ENCODE measurements at places on chromosomes 7 and 10.

GRCh38 chr10:30980951-30981616, 50.6 kb downstream of the ZNF438 start:
- no peak for DNase-seq

- no peak for DNase-seq
Observed at GRCh38 chr10:89550509-89550908, 15.1 kb upstream of the SLC16A12 start.

DNA sequence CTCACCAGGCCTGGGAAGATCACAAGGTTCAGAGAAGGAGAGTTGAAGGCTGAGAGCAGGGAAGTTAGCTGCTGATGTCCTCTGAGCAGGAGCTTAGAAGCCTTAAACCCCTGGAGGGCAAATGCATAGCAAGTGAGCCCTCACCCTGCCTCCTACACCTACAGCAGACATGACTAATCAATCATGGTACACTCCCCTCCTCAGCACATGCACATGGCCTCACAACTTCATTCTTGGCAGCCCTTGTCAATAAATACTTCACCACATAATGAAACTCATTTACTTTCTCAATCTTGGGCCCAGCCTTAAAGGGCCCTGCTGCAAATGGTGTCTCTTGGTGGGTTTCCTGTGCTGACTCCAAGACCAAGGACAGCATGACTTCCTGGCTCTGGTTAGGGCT, 12.9 kb downstream of the MMRN2 start:
- DNase-seq: no peak

DNA sequence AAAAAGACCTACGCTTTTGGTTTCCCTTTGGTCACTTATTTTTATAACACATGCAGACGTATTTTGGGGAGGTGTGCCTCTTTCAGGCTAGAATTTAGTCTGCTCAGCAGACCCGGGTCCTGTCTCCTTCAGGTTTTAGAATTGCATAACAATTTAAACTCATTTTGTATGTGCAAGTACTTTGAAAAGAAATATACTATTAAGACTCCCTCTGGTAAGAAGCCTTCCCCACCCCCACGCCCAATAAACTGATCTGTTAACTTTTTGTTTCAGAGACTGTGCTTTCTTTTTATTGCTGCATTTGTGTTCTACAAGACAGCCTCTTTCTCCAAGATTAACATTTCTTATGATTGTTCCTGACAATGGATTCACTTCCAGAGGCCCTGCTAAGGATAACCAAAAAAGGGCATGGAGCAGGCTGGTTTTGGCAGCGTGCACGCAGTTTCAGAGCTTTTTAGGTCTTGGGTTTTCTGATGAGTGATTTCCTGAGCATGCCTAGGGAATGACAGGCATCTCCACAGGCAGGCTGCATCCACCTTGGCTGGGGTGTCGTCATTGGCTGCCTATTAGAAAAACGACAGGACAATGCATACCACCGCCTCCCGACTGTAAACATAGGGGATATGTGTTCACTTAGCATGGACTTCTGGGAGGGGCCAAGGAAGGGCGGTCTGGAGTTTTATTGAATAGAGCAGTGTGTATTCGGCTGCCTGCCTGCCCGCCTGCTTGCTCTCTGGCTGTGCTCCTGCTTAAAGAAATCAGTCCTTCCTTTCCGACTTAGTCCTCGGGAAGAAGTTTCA, at the start of gene CALD1:
TSS of gene CALD1 (plus strand) at position 694 of the 800 bp plus-strand sequence. CDS start 88,100 bp downstream, outside the sequence.
- peak; percentile 84 for DNase-seq

DNA sequence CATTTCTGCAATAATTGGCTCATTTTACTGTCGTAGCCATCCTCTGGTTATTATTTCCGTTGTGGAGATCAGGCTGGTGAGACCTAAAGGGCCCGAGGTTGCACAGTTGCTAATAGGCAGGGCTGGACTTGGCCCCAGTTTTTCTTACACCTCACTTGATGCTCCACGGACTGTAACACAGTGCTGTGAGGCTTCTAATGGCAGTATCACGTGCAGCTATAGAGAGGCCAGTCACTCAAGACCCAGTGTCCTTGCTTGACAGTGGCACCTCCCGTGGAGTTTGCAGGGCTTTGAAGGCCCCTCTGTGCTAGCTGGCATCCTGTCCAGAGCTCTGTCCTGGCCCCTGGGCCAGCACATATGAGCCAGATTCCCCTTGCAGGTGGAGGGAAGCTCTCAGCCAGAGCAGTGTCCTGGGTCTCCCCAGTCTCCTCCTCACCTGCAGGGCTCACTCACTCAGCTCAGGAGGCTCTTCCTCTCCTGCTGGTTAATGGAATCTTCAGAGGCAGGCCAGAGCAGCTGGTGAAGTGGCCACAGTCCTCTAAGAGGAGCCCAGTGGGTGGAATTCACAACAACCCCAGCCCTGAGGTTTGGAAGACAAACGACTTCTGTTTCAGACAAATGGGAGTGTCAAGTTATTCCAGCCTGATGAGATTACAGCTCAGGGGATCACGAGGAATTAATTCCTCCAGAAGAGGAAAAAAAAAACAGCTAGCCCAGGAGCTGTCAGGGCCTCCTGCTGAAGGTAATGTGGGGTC, 114.2 kb upstream of the FAM180A start:
- DNase-seq: no peak

GRCh38 chr7:111009526-111010040, 81.3 kb upstream of the LRRN3 start:
- no peak for DNase-seq

DNA sequence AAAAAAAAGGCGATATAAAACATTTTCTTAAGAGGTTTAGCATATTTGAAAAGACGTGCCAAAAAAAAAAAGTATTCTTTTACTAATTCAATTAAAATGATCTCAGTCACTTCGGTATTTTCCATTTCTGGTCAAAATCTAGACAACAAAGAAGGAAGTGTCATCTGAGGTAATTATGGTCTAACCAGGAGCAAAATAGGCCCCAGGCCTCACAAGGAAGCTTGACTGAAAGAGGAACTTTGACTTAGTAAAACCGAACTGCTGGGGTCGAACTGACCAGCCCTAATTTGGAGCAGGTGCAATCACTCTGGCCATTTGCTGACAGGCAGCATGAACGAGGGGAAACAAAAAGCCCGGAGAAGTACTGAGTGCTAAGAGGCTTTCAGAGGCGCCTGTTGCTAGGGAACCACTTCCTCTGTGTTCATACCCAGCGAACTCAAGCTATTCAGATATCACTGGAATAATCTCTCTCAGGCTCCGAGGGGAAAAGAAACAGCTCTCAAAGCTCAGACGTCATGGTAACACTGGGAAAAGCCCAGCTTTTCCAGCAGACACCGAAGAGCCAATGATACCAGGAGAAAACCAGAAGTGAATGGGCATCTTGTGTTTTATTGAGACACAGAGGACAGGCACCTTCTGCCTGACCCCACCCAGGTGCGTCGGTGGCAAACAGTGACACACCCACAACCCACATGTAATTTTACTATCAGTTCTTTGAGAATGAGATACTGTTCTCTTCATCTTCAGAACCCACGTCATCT, 126.5 kb downstream of the FAM107B start:
- no peak for DNase-seq

- no peak for DNase-seq
Observed at GRCh38 chr10:9910446-9910845, 1107.2 kb upstream of the CELF2 start.

DNA sequence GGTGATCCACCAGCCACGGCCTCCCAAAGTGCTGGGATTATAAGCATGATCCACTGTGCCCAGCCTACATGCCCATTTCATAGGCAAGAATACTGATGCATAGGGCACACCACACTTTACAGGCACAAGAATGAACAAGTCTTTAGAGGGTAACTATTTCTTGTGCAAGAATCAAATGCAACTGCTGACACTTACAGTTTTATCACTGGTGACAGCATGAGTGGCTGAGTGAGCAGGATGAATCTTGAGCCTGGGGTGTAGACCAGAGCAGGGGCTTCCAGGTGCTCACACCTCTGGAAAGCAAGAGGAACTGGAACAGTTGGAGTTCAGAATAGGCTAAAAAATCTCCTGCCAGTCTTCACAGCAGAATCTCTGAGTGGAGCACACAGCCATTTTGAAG, 287.5 kb downstream of the KCNMA1 start:
- DNase-seq: no peak

DNA sequence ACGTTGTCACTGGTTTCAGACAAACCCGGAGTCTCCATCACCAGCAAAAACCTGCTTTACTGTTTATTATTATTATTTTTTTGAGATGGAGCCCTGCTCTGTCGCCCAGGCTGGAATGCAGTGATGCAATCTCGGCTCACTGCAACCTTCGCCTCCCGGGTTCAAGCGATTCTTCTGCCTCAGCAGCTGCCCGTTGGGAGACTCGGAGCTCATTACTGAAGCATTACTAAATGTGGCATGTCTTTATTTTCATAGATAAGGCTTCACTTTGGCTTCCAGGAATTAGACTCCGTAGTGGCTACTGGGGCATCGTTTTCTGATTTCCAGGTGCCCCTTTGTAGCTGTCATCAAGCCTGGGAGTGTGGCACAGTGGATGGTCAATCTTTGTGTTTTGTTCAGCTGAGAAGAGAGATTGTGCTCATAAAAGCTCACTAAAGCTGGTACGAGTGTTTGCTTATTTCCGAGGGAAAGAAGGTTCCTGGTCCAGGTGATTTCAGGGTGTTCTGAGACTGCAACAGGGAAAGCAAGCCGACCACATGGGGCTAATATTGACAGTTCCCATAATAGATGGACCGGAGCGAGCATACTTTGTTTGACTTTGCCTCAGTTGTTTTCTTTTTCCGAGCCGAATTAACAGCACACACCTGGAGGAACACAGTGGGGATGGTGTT, 163.1 kb downstream of the CAMK1D start:
- DNase-seq: no peak

GRCh38 chr10:103067956-103068355, 125.1 kb downstream of the NT5C2 start:
- DNase-seq: no peak

GRCh38 chr10:1241322-1241890, 185.2 kb downstream of the WDR37 start:
- no peak for DNase-seq

- no peak for DNase-seq
Observed at GRCh38 chr7:100607111-100607510, 4.9 kb downstream of the PCOLCE start.

DNA sequence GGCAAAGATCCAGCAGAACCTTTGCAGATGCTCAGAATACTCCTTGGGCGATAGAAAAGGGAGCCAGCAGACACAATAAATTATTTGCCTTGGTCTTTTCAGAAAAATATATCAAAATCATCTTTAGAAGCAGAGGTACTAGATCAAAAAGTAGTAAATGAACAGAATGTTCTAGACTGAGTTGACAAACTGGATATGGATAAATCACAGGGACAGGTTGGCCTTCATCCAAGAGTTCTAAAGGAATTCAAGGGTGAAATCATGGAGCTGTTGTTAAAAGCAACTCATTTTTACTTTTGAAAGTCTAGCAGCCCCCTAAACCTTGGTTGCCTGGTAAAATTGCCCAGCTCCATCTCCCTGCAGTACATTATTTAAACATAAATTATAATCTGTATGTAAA, 99.1 kb downstream of the PLCE1 start:
- DNase-seq: no peak

DNA sequence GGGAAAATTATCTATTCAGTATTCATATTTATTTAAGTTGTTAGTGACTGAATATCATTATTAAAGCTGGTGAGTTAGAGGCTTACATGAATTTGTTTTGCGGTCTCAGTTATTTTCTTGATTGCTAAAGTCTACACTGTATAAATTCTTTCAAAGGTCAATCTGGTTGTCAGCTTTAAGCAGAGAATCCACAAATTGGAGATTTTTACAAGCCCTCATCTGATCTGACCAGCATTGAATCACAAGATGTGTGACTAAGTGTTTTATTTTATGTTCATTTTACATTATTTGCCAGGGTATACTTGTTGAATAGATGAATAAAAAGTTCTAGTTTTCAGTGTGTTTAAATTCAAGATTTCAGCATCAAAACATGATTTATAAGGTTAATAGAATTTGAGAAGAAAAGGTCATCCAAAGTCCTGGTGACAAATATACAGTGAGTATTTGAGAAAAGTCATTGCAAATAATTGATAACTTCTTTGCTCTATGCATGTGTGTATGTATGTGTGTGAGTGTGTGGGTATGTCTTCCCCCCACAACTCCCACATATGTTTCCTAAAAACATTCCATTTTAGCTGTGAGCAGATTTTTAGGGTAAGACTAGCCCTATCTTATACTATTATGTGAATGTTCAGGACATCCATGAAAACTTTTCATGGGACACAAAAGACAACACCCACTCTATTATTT, 4.4 kb downstream of the SEMA3A start:
- DNase-seq: no peak

GRCh38 chr10:73865459-73866442, 8.6 kb downstream of the CAMK2G start:
- DNase-seq: no peak

GRCh38 chr7:126856691-126857291, 395.9 kb downstream of the GRM8 start:
- DNase-seq: peak; percentile 33

- no peak for DNase-seq
Observed at GRCh38 chr7:137371616-137372015, 28.1 kb upstream of the PTN start.

DNA sequence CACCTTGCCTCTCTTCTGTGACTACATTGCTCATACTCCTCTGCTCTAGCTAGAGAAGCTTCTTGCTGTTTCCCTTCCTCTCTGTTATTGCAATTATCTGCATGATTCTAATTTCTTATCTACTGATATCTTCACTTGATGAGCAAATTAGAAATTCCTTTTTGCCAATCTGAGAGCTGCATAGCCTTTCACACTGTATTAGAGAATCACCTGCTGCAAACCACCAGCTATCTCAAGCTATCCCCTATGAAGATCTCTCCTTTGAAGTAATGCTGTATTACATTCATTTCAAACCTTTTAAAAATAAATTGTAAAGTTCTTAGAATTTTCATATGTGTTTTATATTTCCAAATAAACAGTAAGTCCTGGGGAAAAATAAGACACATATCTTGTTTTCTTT, 89.0 kb upstream of the ZNF804B start:
- no peak for DNase-seq

DNA sequence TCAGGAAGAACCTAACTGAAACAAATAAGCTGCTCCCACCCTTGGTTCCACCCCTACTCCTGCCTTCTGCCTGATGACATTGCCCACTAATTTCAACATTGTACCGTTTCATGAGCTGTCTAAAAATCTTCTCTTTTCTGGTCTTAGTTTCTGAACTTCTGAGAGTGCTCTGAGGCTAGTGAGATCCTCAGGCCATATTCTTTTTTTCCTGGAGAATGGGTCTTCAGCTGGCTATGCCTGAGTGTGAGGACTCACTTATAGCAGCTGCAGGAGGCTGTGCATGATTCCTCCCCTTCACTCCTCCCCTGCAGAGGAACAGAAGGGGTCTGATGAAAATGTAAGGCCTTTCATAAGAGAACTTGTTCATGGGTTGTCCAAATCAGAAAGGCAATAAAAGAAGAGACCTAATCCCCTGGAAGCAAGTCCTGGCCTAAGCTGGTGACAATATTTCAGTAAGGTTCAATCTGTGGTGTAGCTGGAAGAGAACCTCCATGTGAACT, 11.1 kb downstream of the HOXA4 start:
- DNase-seq: no peak

GRCh38 chr10:113026679-113027078, 76.6 kb downstream of the TCF7L2 start:
- DNase-seq: no peak

- no peak for DNase-seq
Observed at GRCh38 chr7:96084881-96085553, 236.9 kb downstream of the SLC25A13 start.
